GM10248 (cell line): ENCODE measurements at places on chromosomes 5 and 9.

GRCh38 chr9:127118597-127119319, 3.7 kb downstream of the ANGPTL2 start:
- DNase-seq = peak; percentile 42

GRCh38 chr5:138372225-138372624, 19.7 kb downstream of the KDM3B start:
- DNase-seq = peak; percentile 41

- DNase-seq = no peak
Measured at GRCh38 chr9:114693248-114693855, 11.4 kb upstream of the TEX48 start.

DNA sequence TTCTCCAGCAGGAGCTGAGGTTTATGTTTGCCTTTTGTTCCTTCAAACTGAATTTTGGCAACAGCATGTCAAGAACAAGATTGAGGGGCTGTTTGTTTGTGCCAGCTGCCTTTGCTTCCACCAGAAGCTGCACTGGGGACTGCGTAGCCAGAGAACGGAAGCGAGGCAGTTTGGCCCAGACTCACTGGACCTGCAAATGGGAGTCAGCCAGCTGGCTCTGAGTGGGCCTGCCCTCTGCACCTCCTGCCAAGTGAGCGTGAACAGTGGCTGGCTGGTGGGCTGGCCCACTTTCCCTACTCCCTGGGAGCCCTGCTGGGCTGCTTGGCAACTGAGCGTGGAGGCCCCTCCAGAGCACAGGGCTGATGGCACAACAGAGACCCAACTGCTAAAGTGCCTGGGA, 111.6 kb downstream of the GALNT10 start:
- DNase-seq = no peak

- no peak for DNase-seq
Measured at GRCh38 chr9:121359351-121360294, 10.4 kb downstream of the STOM start.

GRCh38 chr9:89878687-89879086, 273.9 kb downstream of the GADD45G start:
- no peak for DNase-seq

- no peak for DNase-seq
Measured at GRCh38 chr9:110140276-110140675, 67.7 kb downstream of the C9orf152 start.
